ENCODE measurements at places on chromosomes 1 and 21.

DNA sequence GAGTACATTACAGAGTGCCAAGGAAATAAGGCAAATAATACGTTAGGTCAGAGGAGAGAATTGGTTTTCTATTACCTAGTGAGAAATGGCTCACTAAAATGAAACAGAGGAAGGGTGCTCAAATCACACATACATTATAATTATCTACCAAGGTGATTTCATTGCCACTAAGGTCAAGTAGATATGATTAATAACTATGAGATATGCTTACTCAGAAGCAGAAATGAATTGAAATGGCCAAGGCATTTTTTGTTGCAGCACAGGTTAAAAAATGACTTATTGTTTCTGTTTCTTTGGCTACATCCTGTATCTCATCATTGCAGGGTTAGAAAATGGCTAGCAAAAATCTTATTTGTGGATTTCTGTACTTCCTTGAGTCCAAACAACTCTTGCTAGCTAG is 154.5 kb upstream of the GORAB start:
- DNase-seq: no peak

DNA sequence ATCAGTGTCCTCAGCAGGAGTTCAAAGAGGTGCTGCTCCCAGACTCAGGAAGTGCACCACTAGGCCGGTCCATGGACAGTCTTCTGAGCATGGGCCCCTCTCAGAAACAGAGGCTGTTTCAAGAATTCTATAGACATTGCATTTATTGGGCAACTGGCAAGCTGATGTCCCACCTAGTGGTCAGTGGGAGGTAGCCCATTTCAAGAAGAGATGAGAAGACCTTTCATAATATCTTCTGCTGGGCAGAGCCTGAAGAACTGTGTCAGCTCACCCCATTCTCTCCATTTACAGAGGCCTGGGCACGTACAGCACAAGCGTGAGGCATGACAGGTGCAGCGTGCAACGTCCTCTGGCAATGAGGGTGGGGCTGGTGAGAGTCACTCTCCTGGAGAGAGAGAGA is 216.0 kb downstream of the DYRK1A start:
- DNase-seq: peak; percentile 77

- no peak for DNase-seq
Measured at GRCh38 chr1:232820431-232820830, 15.2 kb downstream of the MAP10 start.

DNA sequence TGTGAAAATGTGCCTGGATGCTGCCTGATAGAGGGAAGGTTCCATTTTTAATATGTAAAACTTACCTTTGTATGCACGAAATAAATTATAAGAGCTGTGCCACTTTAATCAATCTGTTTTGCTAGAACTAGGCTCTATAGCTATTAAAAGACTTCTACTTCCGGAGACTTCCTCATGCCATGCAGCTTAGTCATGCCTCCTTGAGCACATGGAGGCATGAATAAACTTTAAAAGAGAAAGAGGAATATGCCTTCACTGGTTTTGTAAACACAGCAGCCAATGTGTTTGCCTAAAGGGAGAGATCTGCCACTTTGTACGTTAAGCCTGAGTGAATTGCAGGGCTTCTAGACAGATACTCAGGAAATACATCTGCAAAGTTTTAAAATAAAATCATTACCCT is 604.6 kb downstream of the LRRIQ3 start:
- DNase-seq: peak; percentile 14

GRCh38 chr1:210571356-210572284 is 242.9 kb downstream of the HHAT start:
- no peak for DNase-seq

GRCh38 chr1:167935216-167936067 is 1.0 kb upstream of the DCAF6 start:
- DNase-seq: peak; percentile 72

GRCh38 chr1:204692841-204693356 is 7.4 kb upstream of the LRRN2 start:
- no peak for DNase-seq

GRCh38 chr1:180628646-180629045 is 3.2 kb upstream of the XPR1 start:
- DNase-seq: no peak

Data from cardiac fibroblast (primary cell).